Amygdala (tissue), 56 donors: ENCODE measurements at places on chromosomes 1 and 21.

GRCh38 chr1:199018471-199019135 lies 379.8 kb downstream of the PTPRC start:
- no peak for DNase-seq

- DNase-seq, result no peak
Observed at GRCh38 chr21:22871692-22872091, 1873.5 kb downstream of the NCAM2 start.

- no peak for DNase-seq
Observed at GRCh38 chr21:29434081-29434480, 135.4 kb downstream of the BACH1 start.

DNA sequence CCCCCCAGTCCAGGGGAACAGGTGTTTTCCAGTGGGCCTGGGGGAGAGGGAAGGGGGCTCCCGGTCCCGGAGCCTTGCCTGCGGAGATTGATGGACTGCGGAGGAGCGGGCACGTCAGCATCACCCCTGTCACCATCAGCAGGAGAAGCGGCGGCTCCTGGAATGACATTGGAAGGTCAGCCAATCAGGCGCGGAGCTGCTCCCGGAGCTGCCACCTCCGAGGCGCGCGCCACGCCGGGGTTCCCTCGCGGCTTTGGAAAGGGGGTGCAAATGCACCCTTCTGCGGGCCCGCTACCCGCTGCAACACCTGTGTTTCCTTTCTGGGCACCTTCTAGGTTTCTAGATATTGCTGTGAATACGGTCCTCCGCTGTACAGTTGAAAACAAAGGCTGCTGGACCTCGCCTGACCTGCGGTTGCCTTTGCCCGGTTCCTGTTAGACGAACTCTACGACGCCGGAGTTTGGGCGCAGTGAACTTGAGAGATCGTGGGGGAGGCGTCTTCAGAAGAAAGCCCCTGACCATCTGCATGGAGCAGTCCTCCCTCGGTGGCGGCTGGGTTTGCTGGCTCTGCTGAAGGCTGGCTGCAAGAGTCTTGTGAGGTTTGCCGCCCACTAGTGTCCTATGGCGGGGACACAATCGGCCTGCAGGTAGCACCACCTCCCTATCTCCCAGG lies 5.3 kb downstream of the DSCAM start:
- DNase-seq, result no peak

- no peak for DNase-seq
Observed at GRCh38 chr1:114982251-114982650, 47.4 kb upstream of the TSHB start.

- DNase-seq, result no peak
Observed at GRCh38 chr21:34522284-34522683, 10.3 kb upstream of the KCNE1 start.

GRCh38 chr21:15293240-15293639 lies 228.4 kb upstream of the NRIP1 start:
- no peak for DNase-seq

DNA sequence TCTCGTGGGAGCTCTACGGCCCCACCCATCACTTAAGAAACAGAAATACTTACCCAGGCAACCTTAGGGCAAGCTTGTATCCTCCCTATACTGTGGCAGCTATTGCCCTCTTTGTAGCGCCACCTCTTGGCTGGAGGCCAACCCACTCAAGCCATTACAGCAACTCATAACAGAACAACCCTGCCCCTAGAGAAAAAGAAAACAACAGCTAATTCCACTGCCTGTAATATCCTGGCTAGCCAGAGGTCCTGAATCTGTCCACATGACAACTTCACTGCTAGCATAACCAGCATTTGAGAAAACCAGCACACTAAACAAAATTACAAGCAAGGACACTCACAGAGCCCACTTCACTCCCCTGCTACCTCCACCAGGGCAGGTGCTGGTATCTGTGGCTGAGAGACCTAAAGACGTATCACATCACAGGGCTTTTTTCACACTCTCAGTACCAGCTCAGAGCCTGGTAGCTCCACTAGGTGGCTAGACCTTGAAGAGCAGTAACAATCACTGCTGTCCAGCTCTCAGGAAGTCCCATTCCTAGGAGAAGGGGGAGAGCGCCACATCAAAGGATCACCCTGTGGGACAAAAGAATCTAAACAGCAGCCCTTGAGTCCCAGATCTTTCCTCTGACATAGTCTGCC lies 14.5 kb upstream of the MX1 start:
- DNase-seq, result no peak

GRCh38 chr1:90879281-90879680 lies 142.6 kb downstream of the ZNF644 start:
- DNase-seq, result no peak

- no peak for DNase-seq
Observed at GRCh38 chr1:183419399-183419798, 1.2 kb upstream of the NMNAT2 start.

- no peak for DNase-seq
Observed at GRCh38 chr21:21816778-21817177, 818.6 kb downstream of the NCAM2 start.

GRCh38 chr21:38095220-38095619 lies 161.6 kb upstream of the KCNJ15 start:
- no peak for DNase-seq

DNA sequence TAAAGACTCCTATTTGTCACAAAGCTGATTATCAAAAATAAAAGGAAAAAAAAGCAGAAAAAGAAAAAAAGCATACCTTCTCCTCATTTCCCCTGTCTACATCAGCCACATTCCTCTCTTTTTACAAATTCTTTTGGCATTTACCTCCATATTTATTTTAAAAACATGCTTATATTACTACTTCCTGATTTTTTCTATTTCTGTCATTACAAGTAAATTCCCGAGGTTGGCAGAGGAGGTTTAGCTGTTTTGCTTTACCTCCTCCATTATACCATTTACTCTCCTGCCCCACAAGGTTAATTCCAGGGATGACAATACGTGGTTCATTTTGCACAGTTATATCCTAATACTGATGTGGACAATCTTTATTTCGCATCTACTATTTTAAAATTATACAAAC lies 26.3 kb upstream of the CD34 start:
- DNase-seq, result no peak

- no peak for DNase-seq
Observed at GRCh38 chr1:31776516-31776915, 12.4 kb upstream of the ADGRB2 start.

GRCh38 chr1:29406814-29407213 lies 170.5 kb downstream of the PTPRU start:
- no peak for DNase-seq

DNA sequence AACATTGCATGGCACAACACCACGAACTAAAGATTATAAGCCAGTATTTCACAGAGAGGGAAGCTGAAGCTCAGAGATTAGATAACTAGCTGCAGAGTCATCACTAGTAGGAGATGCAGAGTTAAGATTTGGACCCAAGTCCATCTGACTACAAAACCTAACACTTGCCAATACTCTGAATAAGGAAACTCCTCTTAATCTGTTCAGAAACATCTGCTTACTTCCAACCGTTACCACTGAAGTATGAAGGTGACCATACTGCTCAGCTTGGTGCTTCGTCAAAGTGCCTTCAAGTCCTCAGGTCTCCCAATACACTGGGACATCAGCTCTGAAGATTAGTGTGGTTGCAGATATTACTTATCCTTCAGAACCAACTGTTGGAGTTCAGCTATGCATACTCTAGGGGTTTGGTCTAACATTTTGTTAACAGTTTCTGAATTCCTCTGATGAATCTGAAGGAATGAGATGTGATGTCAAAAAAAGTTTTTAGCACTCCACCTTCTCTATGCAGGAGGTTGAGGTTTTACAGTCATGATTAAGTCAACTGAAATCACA lies 179.6 kb downstream of the TPR start:
- no peak for DNase-seq

- DNase-seq, result no peak
Observed at GRCh38 chr1:160834945-160835565, 27.6 kb downstream of the CD244 start.

- no peak for DNase-seq
Observed at GRCh38 chr1:1756661-1757421, 21.4 kb downstream of the NADK start.

- peak; percentile 23 for DNase-seq
Observed at GRCh38 chr1:66275601-66276023, 258.3 kb upstream of the SGIP1 start.

DNA sequence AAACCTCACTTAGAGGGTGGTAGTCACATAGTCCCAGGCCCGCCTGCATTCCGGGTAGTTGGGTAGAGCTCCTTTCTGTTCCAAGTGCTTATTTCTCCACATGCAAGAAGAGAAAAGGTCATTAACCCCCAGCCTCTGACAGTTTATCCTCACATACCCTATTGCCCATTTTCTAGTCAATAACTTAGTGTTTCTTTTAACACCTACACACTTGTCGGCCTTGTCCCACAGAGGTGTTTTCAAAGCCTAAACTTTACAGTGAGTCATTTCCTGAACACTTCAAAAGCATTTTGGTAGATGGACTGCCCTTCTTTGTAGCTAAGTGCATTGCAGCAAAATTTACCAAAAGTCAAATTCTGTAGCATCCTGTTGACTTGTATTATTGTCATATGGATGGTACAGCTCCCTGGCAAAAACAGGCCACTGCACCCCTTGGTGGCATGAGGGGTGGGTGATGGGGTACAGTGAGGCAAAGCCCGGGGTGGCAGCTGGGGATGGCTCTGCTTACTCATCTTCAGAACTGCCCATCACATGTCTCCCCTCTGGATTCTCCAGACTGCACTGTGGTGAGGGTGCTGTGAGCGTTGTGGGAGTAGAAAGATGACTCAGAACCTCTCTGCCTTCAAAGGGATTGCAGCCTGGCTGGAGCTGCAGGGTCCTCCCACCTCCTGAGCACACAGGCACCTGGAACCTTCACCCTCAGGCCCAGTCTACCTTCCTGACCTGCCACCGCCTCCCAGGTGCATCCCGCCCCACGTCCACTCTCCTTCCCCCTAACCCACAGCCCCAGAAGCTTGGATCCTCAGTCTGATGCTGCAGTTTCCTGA lies 45.8 kb upstream of the DMRTB1 start:
- peak; percentile 20 for DNase-seq

- DNase-seq, result no peak
Observed at GRCh38 chr1:55836086-55836485, 620.9 kb upstream of the USP24 start.

- DNase-seq, result peak; percentile 64
Observed at GRCh38 chr1:234607109-234608024, 2.6 kb downstream of the IRF2BP2 start.

DNA sequence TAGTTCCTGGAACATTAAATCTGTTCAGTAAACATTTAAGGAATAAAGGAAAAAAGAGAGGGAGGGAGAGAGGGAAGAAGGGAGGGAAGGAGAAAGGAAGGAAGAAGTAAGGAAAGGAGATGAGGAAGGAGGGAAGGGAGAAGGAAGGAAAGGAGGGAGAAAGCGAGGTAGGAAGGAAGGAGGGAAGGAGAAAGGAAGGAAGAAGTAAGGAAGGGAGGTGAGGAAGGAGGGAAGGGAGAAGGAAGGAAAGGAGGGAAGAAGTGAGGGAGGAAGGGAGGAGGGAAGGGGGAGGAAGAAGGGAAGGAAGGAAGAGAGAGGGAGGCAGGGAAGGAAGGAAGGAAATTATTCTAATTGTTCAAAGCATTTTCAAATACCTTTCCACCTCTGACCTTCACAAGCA lies 77.2 kb upstream of the JUN start:
- no peak for DNase-seq

DNA sequence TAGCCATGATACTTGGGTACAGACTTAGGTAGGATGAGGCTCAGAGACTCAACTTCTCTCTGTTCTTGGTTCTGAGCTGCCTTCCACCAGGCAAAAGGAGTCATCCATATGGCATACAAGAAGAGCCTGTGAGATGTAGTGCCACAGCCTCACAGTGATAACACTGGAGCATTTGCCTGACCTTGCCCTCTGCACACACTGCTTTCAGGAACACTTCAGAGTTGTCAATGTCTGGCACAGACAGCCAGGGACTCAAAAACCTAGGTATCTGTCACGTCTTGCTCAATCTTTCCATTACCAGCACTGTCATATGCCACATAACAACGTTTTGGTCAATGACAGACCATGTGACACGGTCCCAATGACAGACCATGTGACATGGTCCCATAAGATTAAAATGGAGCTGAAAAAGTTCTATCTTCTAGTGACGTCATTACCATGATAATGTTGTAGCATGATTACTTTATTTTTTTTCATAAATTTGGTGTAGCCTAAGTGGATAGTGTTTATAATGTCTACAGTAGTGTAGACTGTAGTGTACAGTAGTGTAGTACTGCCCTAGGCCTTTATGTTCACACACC lies 199.9 kb upstream of the CTTNBP2NL start:
- no peak for DNase-seq

GRCh38 chr1:114700036-114700600 lies 4.8 kb upstream of the AMPD1 start:
- DNase-seq, result no peak

DNA sequence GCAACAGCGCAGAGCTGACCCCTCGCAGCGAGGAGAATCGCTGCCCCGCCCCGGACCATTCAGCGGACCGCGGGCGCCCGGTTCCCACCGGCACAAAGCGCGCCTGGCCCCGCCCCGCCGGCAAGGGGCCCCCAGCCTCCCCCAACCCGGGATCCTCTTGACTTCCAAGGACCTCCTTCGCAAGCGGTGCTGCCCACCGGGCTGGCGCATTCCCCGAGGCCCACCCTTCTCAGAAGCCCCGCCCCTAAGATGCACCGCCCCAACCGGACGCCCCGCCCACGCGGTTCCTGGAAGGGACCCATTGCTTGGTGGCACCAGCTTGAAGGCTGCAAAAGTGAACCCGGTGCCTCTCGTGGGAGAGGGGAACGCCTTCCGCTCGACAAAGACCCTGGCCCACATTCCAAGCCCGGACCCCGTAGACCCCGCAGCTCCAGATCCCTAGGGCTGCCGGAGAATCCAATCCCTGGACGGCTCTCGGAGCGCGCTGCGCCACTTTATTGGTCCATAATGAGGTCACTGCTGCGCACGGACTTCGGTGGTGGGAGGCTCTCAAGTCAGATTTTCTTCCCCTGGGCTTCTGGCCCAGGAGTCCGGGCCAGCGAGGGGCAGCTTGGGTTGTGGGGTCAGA lies 2.0 kb downstream of the HES3 start:
- peak; percentile 40 for DNase-seq

DNA sequence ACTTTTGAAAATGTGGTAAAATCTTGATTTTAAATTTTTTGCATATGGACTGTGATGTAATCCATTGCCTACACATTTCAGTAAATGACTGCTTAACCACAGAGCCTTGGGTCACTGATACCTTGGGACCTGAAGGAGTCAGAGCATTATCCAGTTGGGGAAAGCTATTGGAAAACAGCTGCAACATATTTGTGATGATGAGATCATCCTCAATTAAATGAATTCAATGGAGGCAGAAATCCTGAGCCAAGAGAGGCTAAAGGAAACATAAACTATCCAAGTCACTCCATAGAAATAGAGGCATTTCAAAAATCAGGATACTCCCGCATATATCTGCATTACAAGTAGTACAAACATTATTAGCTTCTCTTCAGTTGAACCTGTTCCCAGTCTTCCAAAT lies 99.8 kb upstream of the PRMT6 start:
- DNase-seq, result no peak

- no peak for DNase-seq
Observed at GRCh38 chr1:243420946-243421685, 165.3 kb downstream of the SDCCAG8 start.

GRCh38 chr1:29162476-29163138 lies 19.1 kb downstream of the SRSF4 start:
- no peak for DNase-seq

GRCh38 chr1:118244194-118244593 lies 59.2 kb upstream of the SPAG17 start:
- DNase-seq, result no peak

GRCh38 chr1:225962440-225962975 lies 21.5 kb upstream of the LEFTY2 start:
- DNase-seq, result no peak
